ENCODE measurements at places on chromosomes 11 and 22. TPM values are rescaled to one million over a fixed set of nuclear protein-coding genes. Genes with fewer than 3 reads are reported as not detected.

Gene CHADL
- 2.5 TPM for total RNA-seq

Gene F2
- total RNA-seq: not detected

Gene CCDC88B
- total RNA-seq: 12.1 TPM

Gene VSIG10L2
- total RNA-seq: not detected

Gene ST14
- total RNA-seq: 107 TPM

Gene ARHGAP20
- 6.4 TPM for total RNA-seq

Gene PIK3C2A
- 78.2 TPM for total RNA-seq

Gene TMPRSS6
- not detected for total RNA-seq

Gene MALAT1
- 15,875 TPM for total RNA-seq

Gene GRIK4
- 3.5 TPM for total RNA-seq

Gene CALCA
- 0.41 TPM for total RNA-seq

Gene USP2
- total RNA-seq: 3.7 TPM

Gene TRIM29
- 5.4 TPM for total RNA-seq

Gene TECTA
- total RNA-seq: 0.58 TPM

Gene CHRM4
- total RNA-seq: not detected

Gene SAA1
- total RNA-seq: 0.58 TPM

Gene GDPD4
- not detected for total RNA-seq

Gene APOBEC3A
- 25.5 TPM for total RNA-seq
